MG63 (cell line): ENCODE measurements at places on chromosomes 5 and 9. TPM values are rescaled to one million over a fixed set of nuclear protein-coding genes. Genes with fewer than 3 reads are reported as not detected.

KLF9 gene
- total RNA-seq = 2.1 and 5.5 TPM in 2 replicates

OCLN gene
- total RNA-seq = 0.74 and 2.1 TPM in 2 replicates

TMC1 gene
- not detected in 2 replicates for total RNA-seq

CLTB gene
- 281 and 342 TPM in 2 replicates for total RNA-seq

PCDHGA1 gene
- total RNA-seq = 0.42 and 0.56 TPM in 2 replicates

JAKMIP2 gene
- not detected in 2 replicates for total RNA-seq

FOXD4L6 gene
- not detected in 2 replicates for total RNA-seq

IARS1 gene
- total RNA-seq = 283 and 306 TPM in 2 replicates

CATSPER3 gene
- total RNA-seq = 0.59 and 1.5 TPM in 2 replicates

PCDHGA10 gene
- total RNA-seq = 1.0 and 1.2 TPM in 2 replicates
